ENCODE measurements at places on chromosomes 1 and 21. TPM values are rescaled to one million over a fixed set of nuclear protein-coding genes. Genes with fewer than 3 reads are reported as not detected.

CLCA4 gene
- total RNA-seq, result not detected

OR2W3 gene
- not detected for total RNA-seq

GRCh38 chr1:198598796-198599321 is 40.0 kb upstream of the PTPRC start:
- no peak overlapping the region for H3K4me3 ChIP-seq
- no peak overlapping the region for H3K27ac ChIP-seq
- no peaks in the 10 kb centered on the region for H3K27me3 ChIP-seq
- DNase-seq, result no peak

GRCh38 chr1:198361237-198361767 is 179.2 kb downstream of the ATP6V1G3 start:
- no peaks in the 10 kb centered on the region for H3K4me1 ChIP-seq
- H3K27me3 ChIP-seq, result no peaks in the 10 kb centered on the region
- H3K27ac ChIP-seq, result no peak overlapping the region
- no peaks in the 10 kb centered on the region for H3K36me3 ChIP-seq
- DNase-seq, result no peak

DNA sequence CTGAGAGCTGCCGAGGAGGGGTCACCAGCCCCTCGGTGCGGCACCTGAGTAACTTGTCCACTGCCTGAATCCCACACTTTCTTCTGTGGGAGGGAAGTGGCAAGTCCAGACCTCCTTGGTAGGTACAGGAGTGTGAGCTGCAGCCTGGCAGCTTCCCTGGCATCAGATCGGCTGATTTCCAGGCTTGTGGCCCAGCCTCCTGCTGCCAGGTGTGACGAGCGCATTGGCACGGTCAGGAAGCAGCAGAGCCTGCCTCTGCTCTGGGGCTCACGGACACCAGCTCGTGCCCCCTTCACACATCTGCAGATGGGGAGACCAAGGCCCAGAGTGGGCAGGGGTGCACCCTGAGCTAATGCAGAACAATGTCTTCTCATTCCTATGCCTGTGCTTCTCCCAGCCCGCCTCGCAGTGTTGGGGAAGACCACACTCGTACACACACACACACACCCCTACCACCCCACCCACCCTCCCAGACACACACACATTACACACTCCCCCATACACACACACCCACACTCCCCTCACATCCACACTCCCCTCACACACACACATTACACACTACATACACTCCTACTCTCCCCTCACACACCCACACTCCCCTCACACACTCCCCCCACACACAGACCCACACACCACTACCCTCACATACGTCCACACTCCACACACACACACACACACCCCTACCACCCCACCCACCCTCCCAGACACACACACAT is 33.1 kb upstream of the SELENON start:
- H3K27ac ChIP-seq, result peak overlapping the region; percentile 32
- no peak overlapping the region for H3K4me3 ChIP-seq
- no peaks in the 10 kb centered on the region for H3K27me3 ChIP-seq
- no peak for DNase-seq
- H3K36me3 ChIP-seq, result peaks cover 3% of the 10 kb centered on the region

- H3K36me3 ChIP-seq, result no peaks in the 10 kb centered on the region
- H3K27ac ChIP-seq, result no peak overlapping the region
- no peak overlapping the region for H3K4me3 ChIP-seq
- H3K27me3 ChIP-seq, result no peaks in the 10 kb centered on the region
- no peak for DNase-seq
These were observed 95.0 kb downstream of the ASTN1 start for GRCh38 chr1:177069490-177069889.

- H3K4me3 ChIP-seq, result no peak overlapping the region
- H3K27me3 ChIP-seq, result no peaks in the 10 kb centered on the region
- DNase-seq, result no peak
- no peaks in the 10 kb centered on the region for H3K36me3 ChIP-seq
These were observed 7.5 kb upstream of the FNDC5 start for GRCh38 chr1:32878183-32878582.

TOMM20 gene
- total RNA-seq, result 101 TPM

NUP210L gene
- 0.41 TPM for total RNA-seq

DNA sequence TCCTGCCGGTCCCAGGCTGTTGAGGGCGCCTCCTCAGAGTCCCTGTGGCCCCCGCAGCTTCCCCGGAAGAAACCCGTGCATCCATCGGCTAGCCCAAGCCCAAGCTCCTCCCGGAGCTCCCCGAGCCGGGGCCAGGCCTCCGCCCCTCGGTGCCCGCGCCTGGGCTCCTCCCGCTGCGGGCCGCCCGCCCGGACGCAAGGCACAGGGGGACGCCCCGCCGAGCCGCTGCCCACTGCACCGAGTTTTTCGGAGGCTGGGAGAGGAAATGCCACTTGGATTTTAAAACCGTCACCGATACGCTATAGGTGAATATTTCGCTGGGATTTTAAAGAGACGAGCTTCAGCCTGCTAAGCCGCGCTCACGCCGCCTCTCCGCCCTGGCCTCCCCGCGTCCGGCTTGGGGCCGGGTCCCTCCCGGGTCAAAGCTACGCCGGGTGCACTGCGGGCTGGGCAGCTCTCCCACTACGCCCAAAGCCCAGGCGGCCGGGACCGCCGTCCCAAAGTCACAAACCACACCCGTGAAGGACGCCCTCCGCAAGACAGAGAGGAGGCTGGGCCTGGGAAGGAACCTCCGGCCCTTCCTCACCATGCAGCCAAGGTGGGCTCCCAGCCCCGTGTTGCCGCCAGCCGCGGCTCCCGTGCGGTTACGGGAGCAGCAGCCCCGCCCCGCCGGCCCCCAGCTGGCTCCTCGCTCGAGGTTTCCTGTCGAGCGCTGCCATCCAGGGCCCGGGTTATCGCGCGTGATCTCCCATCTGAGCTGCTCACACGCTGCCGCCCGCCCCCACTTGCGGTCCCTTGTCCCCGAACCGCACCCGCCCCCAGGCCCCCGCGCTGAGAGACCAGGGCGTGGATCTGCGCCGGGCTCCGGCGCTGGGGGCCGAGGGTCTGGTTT is 63.2 kb downstream of the CD247 start:
- no peaks in the 10 kb centered on the region for H3K27me3 ChIP-seq
- H3K4me3 ChIP-seq, result peak overlapping the region; percentile 77
- DNase-seq, result no peak
- H3K36me3 ChIP-seq, result no peaks in the 10 kb centered on the region
- H3K4me1 ChIP-seq, result peaks cover 3% of the 10 kb centered on the region
- H3K27ac ChIP-seq, result peak overlapping the region; percentile 81

DNA sequence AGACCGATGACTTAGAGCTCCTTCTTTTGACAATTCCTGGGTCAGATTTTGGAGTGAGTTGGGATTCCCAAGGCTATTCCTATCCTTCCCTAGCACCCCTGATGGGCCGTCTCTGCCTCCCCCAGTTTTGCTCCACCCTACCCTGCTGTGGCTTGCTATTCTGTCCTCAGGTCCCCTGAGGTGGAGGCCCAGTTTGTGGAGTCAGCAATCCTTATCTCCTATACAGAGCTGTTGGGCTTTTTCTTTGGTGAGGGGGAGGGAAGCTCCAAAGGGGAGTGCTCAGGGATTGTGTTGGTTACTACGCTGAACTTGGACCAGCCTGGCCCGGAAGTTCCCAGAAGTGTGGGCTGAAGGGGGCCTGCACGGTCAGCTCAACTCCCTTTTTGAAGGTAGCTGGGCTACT is 7.6 kb downstream of the SESN2 start:
- no peak overlapping the region for H3K4me3 ChIP-seq
- no peak for DNase-seq
- H3K27me3 ChIP-seq, result no peaks in the 10 kb centered on the region
- H3K4me1 ChIP-seq, result peaks cover 20% of the 10 kb centered on the region

DNA sequence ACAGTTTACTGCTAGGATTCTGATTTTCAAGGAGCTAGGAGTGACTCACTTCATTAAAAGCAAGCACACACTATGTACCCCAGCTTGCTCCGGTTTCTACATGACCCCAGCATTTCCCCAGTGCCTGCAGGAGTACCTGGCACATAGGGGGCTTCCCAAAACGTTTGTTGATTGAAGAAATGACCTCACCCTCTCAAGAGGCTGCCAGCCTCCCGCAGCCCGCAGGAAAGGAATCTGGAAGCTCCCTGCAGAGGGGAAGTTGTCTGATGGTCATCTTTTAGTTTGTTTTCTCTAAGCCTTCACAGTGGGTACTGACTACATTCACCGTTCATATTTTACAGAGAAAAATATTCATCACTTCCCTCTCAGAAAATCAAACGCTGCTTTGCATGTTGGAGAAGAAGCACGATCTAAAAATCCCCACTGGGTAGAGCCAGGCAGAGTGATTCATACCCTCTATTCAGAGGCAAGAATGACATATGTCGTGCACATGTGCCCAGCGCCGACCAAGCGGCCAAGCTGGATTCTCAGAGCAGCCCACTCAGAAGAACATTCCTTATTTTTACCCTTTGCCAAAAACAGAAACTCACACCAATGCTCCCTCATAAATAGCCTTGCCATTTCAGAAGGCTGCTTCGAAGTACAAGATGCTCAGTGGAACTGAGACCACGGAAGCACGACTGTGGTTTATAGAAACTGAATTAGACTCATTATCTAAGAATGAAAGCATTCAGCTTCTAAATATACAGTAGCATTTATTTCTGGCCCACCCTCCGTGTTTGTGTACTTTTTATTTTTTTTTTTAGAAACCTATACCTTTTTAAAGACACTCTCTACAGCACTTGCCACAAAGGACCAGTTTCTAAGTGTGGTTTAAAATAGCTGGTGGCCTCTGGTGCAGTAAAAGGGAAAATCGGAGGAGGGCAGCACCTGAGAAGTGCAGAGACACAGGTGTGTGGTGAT is 143.2 kb downstream of the MIS18A start:
- H3K27ac ChIP-seq, result peak overlapping the region; percentile 24
- H3K4me1 ChIP-seq, result no peaks in the 10 kb centered on the region
- peak; percentile 33 for DNase-seq
- H3K36me3 ChIP-seq, result no peaks in the 10 kb centered on the region

DNA sequence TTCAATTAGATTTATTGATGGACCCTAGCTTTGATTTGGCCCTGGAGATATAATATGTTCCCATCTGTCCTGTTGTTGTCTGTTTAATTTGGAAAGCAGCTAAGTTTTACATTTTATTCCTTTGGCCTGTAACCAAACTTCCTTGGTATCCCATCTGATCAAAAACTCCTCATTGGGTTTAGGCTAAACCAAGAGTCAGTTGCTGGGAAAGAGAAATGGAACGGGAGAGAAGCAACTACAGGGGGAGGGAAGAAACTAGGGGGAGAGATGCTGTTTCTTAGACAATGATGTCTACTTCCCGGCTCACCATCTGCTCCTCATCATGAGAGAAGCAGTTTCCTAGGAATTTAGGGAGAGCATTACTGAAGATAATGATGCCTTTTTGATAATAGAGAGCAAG is 141.8 kb downstream of the SYT2 start:
- H3K36me3 ChIP-seq, result peaks cover 63% of the 10 kb centered on the region
- peak overlapping the region; percentile 73 for H3K27ac ChIP-seq
- no peaks in the 10 kb centered on the region for H3K27me3 ChIP-seq
- peaks cover 54% of the 10 kb centered on the region for H3K4me1 ChIP-seq

DNA sequence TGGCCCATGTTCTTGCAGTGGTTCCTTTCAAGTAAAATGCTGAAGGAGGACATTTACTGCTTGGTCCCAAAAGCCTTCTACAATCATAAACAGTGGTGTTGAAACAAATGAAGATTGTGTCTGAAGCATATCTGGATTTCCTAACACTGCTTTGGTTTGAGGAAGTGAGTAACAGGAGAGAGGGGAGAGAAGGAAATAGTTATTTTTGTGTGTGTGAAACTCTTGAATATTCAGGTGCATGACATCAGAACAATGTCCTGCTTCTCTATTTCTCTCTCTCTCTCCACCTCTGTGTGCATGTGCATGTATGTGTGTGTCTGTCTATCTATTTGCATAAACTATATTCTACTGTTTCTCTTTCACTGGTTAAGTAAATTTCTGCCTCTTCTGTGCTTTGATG is 61.4 kb upstream of the TNFSF18 start:
- no peaks in the 10 kb centered on the region for H3K36me3 ChIP-seq
- no peak for DNase-seq
- no peak overlapping the region for H3K4me3 ChIP-seq
- H3K27me3 ChIP-seq, result no peaks in the 10 kb centered on the region

RAP1GAP gene
- total RNA-seq, result 0.92 TPM

GRCh38 chr1:178118524-178118923 is 24.6 kb downstream of the RASAL2 start:
- no peak overlapping the region for H3K27ac ChIP-seq
- H3K36me3 ChIP-seq, result no peaks in the 10 kb centered on the region
- H3K27me3 ChIP-seq, result no peaks in the 10 kb centered on the region
- DNase-seq, result no peak
- no peak overlapping the region for H3K4me3 ChIP-seq
- peaks cover 8% of the 10 kb centered on the region for H3K4me1 ChIP-seq

- DNase-seq, result no peak
- peaks cover 12% of the 10 kb centered on the region for H3K36me3 ChIP-seq
- H3K27me3 ChIP-seq, result no peaks in the 10 kb centered on the region
- H3K4me1 ChIP-seq, result no peaks in the 10 kb centered on the region
- H3K4me3 ChIP-seq, result no peak overlapping the region
These were observed 12.9 kb downstream of the MTR start for GRCh38 chr1:236808005-236808404.

BGLAP gene
- not detected for total RNA-seq

DNA sequence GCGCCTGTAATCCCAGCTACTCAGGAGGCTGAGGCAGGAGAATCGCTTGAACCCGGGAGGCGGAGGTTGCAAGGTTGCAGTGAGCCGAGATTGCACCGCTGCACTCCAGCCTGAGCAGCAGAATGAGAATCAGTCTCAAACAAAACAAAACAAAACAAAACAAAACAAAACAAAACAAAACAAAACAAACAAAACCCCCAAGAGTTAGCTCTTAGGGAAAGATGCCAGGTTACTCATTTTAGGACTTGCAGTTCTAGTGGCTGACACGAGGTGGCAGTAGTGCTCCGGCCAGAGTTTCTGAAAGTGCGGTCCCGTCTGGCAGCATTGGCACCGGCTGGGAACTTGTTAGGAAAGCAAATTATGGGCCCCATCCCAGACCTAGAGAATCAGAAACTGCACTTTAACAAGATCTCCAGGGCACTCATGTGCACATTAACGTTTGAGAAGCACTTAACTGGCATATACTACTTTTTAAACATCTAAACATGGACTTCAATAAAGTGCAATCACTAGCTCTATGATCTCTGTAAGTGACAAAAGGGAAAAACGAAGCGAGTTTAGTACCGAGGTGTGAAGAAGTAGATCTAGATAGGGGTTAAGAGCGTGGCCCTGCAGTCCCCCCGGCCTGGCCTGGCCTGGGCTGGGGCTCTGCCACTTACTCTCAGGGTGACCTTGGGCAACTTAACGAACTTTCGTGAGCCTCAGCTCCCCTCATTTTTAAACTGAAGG is 41.9 kb upstream of the TNFRSF1B start:
- peak; percentile 45 for DNase-seq
- no peak overlapping the region for H3K27ac ChIP-seq
- no peaks in the 10 kb centered on the region for H3K27me3 ChIP-seq
- no peaks in the 10 kb centered on the region for H3K36me3 ChIP-seq
- H3K4me1 ChIP-seq, result peaks cover 7% of the 10 kb centered on the region
- H3K4me3 ChIP-seq, result no peak overlapping the region

BTBD19 gene
- 53.6 TPM for total RNA-seq

CD1E gene
- total RNA-seq, result not detected

PANK4 gene
- 27.1 TPM for total RNA-seq

CFHR3 gene
- not detected for total RNA-seq
